ENCODE measurements at places on chromosomes 2 and 18. TPM values are rescaled to one million over a fixed set of nuclear protein-coding genes. Genes with fewer than 3 reads are reported as not detected.

The ATAD2B gene
- 10.5 TPM for total RNA-seq

The RTP5 gene
- total RNA-seq = not detected

The C1QL2 gene
- not detected for total RNA-seq

The C2orf76 gene
- total RNA-seq = 8.3 TPM

The ACMSD gene
- not detected for total RNA-seq

DNA sequence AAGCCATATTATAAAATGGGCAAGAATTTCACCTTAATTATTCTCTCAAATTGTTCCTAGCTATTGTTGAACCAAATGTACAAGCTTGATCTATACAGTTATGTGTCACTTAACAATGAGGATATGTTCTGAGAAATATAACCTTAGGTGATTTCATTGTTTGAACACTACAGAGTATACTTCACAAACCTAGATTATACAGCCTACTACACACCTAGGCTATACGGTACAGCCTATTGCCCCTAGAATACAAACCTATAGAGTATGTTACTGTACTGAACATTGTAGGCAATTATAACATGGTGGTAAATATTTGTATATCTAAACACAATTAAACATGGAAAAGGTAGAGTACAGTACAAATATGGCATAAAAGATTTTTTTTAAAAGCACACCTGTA lies 42.9 kb upstream of the MMADHC start:
- DNase-seq = no peak

DNA sequence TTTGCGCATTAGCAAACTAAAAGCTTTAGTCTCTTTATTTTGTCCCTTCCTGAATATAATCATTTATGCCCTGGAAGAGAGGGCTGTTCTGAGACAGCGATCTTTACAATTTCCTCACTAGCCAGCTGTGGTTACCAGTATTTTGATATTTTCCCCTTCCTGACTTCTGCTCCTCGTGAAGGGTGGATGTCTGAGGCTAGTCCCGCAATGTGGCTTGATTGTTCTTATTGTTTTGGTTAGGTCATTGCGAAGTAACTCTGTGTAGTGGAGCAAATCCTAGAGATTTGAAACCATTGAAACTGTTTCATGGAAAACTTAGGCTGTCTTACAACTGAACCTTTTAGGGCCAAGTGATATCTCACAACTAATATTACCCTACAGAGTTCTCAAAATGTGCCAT lies 2.4 kb downstream of the MRPL33 start:
- no peak for DNase-seq

GRCh38 chr18:56282234-56283104 lies 355.9 kb downstream of the TXNL1 start:
- DNase-seq = no peak

DNA sequence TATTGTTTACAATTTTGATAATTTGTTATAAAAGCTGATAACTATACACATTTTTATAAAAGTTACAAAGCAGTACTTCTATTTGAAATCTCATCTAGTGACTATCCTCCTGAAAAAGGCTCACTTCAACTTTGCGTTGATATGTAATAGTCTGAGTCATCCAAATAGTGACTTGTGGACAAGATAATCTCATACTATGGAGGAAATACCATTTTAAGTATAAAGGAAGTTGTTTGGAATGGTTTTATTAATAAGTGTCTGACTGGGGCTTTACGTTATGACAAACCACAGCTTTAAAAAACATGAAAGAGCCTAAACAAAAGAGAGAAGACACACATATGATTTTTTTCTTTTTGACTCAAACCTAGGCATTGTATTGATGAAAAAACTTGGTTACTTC lies 272.3 kb upstream of the COL3A1 start:
- DNase-seq = no peak

GRCh38 chr2:27076323-27076722 lies 2.1 kb upstream of the EMILIN1 start:
- no peak for DNase-seq

DNA sequence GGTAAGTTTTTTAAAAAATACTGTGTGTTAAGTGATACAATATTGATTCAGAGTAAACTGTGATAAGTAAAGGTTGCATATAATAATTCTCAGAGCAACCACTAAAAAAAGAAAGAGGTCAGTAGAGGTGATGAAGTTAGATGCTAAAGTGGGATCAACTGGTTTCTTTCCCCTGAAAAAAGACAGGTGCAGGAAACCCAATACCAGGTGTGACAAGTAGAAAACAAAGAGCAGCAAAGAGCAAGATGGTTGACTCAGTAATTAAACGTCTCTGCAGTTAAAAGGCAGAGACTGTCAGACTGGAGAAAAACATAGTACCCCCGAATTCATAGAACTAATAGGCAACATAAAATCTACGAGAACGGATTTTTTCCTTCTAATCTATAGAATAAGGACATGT lies 128.3 kb downstream of the ATP9B start:
- no peak for DNase-seq

DNA sequence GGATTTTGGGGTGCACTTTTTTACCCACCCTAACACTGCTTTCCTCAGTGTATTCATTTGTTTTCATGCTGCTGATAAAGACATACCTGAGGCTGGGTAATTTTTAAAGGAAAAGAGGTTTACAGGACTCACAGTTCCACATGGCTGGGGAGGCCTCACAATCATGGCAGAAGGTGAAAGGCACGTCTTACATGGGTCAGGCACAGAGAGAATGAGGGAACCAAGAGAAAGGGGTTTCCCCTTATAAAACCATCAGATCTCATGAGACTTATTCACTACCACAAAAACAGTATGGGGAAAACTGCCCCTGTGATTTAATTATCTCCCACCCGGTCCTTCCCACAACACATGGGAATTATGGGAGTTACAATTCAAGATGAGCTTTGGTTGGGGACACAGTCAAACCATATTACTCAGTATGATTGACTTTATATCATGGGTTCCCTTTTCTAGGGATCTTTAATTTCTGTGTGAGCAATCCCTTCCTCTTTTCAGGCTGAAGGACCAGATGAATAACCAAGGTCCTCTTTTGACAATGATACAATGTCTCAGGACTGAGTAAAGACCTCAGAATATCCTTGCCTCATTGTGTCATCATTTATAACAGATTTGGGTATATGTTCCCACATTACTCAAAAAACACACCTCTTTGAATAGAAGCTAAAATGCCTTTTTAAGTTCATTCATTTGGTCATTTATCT lies 100.1 kb upstream of the TRIB2 start:
- no peak for DNase-seq

GRCh38 chr2:216987252-216987821 lies 127.5 kb upstream of the TNP1 start:
- no peak for DNase-seq

GRCh38 chr18:49591271-49591670 lies 29.4 kb downstream of the LIPG start:
- DNase-seq = no peak

GRCh38 chr2:43307046-43307445 lies 80.6 kb upstream of the ZFP36L2 start:
- DNase-seq = no peak

DNA sequence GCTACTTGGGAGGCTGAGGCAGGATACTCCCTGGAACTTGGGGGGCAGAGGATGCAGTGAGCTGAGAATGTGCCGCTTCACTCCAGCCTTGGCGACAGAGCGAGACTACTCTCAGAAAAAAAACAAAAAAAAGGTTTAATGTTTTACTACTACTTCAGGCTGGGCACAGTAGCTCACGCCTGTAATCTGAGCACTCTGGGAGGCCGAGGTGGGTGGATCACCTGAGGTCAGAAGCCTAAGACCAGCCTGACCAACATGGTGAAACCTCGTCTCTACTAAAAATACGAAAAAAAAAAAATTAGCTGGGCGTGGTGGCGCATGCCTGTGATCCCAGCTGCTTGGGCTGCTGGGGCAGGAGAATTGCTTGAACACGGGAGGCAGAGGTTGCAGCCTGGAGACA lies 75.7 kb upstream of the ATIC start:
- no peak for DNase-seq

GRCh38 chr2:100291152-100291970 lies 30.9 kb downstream of the LONRF2 start:
- no peak for DNase-seq

- DNase-seq = no peak
Observed at GRCh38 chr18:38790303-38790702, 1224.7 kb upstream of the CELF4 start.

DNA sequence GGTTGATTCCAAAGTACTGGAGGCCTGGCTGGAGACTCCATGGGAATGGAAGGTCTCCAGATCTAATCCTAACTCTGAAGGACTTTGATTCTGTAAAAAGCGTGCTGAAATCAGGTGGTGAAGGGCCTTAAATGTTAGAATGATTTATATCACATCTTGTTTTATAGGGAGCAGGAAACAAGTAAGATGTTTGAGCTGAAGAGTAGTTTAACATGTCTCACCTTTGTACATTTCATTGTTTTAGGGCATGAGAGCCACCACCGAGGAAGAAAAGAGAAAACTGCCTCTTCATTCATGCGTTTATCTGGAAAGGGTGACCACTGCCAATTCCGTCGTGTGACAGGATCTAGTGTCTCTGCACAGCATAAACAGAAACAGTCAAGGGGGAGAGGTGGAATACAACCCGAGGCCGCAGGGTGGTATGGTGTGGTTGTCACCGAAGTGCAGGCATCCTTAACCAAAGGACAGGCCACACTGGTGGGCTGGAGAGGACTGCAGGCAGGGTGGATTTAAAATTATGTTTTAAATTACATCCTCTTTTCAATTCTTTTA lies 445.3 kb downstream of the SLC4A3 start:
- DNase-seq = no peak

GRCh38 chr2:88754585-88755320 lies 63.3 kb downstream of the RPIA start:
- no peak for DNase-seq

DNA sequence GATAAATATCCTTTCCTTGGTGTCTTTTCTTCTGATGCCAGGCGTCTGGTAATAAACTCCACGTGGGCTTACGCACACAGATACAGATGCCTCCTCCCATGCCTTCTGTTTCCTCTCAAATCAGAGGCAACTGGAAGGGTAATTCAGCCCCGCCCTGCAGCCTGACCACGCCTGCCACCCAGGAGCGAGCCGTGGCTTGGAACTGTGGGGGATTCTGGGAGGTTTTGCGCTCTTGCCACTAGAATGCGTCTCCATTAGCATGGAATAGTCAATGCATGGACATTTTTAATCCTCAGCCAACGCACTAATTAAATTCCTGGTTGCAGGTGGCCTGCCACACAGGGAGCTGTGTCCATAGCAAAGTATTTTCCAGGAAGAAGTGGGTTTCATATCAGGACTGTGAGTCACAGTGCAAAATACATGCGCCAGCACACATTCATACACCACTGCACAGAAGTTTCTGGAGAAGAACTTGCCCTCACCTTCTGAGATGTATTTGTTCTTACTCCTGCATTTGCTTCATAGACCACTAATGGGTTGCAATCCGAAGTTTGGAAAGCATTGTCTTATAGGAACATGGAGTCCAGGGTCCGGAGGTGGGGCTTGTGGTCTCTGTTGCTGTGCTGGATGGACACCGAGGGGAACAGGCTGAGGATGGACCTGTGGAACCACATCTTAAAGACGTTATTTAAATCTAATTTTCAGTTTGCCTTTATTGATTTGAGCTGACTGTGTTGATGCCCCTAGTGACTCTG lies 151.4 kb downstream of the LDLRAD4 start:
- DNase-seq = no peak

DNA sequence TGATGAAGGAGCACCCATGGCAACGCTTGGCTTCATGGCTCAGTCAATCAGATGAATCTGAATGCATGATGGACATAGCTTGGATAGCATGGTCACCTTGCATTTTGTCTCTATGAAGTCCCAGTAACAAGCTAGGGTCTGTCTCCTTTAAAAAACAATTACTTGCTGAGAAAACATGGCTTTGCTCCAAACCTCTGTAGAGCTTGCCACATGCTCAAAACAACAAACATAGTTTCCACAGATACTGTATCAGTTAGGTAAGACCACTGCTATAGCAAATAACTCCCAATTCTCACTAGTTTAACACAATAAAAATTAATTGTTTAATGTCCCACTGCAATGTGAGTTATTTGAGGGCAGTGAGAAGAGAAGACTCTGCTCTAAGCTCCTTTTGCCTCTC lies 401.0 kb downstream of the IRS1 start:
- DNase-seq = no peak

DNA sequence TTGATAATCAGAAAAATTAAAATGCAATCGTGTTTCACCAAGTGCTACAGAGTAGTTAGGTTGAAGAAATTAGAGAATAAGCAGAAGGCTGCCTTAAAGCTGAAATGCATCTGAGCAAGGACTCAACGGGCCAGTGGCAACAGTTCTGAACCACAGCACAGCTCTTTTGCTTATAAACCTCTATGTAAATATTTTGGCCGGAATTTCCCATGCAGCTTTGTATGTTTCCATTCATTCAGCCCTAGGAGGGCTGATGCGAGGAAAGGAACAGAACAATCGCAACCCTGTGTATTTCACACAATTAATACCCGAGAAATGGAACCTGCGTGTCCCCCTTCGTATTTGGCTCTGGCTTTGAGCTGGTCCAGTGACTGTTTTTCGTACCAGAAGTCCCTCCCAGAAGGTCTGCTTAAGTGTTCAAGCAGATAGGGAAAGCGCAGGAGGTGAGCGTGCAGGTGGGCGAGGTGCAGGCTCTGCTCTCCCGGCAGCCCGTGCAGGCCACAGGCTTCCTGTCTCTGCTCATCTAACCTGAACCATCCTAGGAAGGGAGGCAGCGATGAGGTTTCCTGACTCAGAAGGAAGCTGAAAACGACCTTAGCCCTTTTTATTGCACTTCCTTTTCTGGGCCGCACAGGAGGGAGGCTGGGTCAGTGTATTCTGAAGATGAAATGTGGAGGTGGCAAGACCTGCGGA lies 67.3 kb downstream of the ASB1 start:
- DNase-seq = no peak
